Frontal cortex (tissue), 4 donors: ENCODE measurements at places on chromosomes 7 and 10. TPM values are rescaled to one million over a fixed set of nuclear protein-coding genes. Genes with fewer than 3 reads are reported as not detected.

- DNase-seq: no peak
Observed at GRCh38 chr7:3678314-3678810, 377.3 kb downstream of the SDK1 start.

DNA sequence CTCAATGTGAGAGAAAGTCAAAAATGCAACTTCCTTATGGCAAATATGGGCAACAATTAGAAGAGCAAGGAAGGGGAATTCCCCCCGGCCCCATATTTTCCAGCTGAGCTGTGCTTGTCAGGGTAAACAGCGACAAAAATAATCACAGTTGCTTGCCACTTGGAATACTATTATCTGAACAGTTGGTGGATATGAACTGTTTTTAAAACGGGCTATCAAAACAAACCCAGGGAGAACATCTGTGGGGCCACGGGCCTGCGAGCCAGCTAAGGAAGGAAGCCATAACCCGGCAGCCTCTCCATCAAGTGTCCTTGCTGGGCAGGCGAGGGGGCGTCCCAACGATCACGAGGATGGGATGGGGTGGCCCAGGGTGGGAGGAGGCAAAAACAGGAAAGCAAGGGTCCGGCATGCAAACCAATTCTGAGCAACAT, 228.4 kb downstream of the ARHGAP12 start:
- no peak for DNase-seq

Gene AZGP1
- total RNA-seq: not detected

DNA sequence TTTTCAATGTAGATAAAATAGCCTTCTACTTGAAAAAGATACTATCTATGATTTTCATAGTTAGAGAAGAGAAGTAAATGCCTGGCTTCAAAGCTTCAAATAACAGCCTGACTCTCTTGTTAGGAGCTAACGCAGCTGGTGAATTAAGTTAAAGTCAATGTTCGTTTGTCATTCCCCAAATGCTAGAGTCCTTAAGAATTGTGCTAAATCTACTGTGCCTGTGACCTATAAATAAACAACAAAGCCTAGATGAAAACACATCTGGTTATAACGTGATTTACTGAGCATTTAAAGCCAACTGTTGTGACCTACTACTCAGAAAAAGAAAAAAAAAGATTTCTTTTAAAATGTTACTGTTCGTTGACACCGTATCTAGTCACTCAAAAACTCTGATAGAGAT, 134.7 kb downstream of the POLR1F start:
- no peak for DNase-seq
